ENCODE measurements at places on chromosomes 3 and 15.
A peak's percentile ranks its signal among the peaks of the same experiment; 100 is the strongest.

DNA sequence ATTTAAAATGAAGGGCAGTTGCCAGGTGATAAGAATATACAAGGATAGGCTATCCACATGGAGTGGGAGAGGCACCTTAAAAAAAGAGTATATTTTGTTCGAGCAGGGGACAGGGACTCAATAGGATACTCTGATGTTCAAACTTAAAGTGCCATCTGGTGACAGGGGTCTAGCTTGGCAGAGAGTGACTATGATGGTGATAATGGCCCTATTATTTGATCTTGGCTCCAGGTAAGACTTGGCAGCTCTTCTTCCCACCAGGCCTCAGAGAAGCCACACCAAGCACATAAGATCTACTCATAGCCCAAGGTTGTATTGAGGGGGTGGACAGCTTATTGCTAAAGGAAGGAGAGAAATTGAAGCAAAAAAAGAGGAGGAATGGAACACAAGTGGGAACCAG is 109.0 kb upstream of the MANF start:
- DNase-seq = no peak

GRCh38 chr3:186570941-186571643 is 572 bp downstream of the DNAJB11 start:
- no peak for DNase-seq

- DNase-seq = no peak
Measured at GRCh38 chr3:134057006-134057653, 27.4 kb upstream of the SLCO2A1 start.

DNA sequence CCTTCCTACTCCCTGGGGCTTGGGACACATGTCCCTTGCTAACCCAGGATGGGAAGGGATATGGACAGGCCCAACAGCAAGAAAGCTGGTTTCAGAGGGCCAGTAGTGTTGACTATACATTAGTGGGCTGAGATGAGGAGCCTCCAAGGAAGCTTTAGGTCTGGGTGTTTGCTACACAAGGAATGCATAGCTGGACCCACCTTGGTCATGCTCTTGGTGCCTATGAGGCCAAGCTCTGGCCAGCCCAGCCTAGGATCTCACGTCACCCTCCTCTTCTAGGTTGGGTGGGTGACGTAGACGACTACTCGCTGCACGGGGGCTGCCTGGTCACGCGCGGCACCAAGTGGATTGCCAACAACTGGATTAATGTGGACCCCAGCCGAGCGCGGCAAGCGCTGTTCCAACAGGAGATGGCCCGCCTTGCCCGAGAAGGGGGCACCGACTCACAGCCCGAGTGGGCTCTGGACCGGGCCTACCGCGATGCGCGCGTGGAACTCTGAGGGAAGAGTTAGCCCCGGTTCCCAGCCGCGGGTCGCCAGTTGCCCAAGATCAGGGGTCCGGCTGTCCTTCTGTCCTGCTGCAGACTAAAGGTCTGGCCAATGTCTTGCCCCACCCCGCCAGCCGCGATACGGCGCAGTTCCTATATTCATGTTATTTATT is 653 bp upstream of the WDR6 start:
- DNase-seq = no peak

DNA sequence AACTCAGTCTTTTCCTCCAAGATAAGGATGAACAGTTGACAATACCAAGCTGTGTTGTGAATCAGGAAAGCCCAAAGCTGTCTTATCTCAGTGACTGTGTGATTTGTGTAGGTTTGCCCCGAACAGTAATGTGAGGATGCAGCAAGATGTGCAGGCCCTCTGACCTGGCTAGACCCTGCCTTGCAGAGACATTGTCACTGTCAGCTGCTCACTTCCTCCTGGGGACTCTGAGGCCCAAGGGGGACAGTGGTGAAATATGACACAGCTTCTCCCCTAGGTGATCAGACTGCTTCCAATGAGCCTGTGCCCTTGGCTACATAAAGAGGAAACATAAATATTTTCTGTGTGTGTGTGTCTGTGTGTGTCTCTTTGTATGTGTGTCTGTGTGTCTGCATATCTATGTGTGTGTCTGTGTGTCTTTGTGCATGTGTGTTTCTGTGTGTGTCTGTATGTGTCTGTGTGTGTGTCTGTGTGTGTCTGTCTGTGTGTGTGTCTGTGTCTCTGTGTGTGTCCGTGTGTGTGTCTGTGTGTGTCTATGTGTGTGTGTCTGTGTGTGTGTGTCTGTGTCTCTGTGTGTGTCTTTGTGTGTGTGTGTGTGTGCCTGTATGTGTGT is 21.7 kb downstream of the LRRK1 start:
- no peak for DNase-seq

GRCh38 chr3:12629560-12629959 is 34.4 kb downstream of the RAF1 start:
- DNase-seq = no peak

GRCh38 chr3:23546181-23546580 is 259.6 kb upstream of the UBE2E1 start:
- DNase-seq = no peak

GRCh38 chr15:34436126-34436955 is 1.3 kb downstream of the GOLGA8A start:
- DNase-seq = no peak

DNA sequence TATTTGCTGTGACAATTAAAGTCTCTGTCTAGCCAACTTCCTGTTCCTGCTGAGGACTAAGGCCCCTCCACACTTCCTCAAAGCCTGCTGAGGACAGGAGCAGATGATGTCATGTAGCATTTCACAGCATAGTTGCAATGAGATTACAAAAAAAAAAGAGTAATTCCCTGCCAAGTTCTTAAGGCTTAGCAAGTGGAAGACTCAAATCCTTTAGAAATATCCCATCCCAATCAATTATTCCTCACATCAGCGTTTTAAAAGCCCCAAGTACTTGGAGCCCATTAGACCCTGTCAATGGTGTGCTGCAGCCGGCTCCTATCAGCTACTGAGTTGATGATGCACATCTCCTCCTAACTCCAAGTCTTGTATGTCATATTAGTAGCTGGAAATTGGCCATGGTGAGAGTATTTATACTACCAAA is 51.7 kb downstream of the TRANK1 start:
- no peak for DNase-seq

GRCh38 chr3:46574881-46575576 is 8.9 kb upstream of the LRRC2 start:
- no peak for DNase-seq

DNA sequence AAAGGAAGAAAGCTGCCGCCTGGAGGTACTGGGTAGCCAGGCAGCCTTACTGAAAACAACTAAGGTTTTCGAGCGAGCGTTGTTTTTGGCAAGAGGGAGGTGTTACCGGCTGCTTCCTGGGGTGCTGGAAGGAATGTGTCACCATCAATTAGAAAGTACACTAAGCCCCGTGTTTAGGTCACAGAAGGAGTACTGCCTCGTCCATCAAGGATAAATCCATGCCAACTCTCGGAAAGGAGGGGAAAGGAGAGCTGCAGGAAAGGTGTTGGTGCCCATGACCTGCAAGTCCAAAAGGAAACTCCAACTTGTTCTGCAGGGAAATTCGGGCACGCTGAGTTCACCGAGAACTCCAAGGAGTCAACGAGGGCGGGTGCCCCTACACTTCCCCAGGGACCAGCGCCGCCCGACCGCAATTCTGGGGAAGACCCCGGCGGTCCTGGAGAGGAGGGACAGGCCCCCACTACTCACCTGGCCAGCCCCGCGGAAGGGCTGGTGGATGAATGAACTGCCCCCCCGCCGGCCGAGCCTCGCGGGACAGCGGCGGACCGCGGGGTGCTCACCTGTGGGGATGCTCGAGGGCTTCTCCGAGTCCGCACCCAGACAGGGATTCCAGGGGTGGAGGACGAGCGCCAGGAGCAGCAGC is 542 bp downstream of the PLOD2 start:
- peak; percentile 14 for DNase-seq

GRCh38 chr3:159635047-159635641 is 353.5 kb upstream of the IL12A start:
- DNase-seq = no peak

- DNase-seq = no peak
Measured at GRCh38 chr3:25817638-25818037, 27.7 kb downstream of the OXSM start.

DNA sequence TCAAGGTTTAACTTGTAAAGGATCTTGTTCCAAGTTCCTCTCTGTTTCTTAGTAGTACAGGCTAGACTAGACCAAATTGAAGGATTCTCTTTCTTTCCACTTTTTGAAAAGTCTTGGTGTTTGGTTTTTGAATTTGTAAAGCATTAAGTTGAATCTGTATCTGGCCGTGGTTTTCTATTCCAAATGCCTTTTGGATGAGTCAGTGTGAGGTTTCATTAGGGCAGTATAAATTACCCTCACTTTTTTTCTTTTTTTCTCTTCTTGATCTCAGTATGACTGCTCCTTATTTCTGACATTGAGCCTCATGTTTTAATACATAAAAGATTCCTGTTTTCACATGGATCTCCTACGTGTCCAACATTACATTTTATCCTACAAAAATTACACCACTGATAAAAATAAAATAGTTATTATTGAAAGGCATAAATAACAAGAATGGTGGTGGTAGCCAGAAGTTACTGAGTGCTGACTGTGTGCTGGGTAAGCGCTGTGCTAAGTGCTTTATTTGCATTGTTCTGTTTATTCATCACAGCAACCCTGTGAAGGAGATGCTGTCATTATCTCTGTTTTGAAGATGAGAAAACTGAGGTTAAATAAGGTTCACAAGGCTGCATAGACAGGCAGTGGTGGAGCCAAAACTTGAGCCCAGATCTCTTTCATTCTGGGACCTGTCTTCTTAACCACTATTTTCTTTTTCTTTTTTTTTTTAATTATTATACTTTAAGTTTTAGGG is 48.3 kb downstream of the MITF start:
- no peak for DNase-seq

GRCh38 chr15:27258287-27258686 is 287.3 kb downstream of the GABRG3 start:
- DNase-seq = no peak

DNA sequence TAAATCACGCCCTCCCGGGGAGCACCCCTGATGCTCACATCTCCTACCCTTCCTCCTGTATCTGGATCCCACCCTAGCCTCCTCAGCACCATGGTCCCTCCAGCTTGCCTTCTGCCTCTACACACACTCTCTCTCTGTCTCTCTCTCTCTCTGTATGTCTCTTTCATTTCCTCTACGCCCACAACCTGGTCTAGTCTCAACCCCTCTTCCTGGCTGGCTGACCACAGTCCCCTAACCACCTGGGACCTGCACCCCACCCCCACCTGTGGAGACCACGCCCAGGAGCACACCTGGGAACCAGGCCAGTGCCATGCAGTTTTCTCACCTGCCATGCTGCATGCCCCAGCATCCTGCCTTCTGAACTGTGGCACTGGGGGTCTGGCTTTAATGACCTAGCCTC is 4.0 kb upstream of the CFAP100 start:
- no peak for DNase-seq

GRCh38 chr3:194573680-194574437 is 59.4 kb downstream of the TMEM44 start:
- no peak for DNase-seq

Measured in T1000 (cell line).